ENCODE measurements at places on chromosomes 12 and 14.

DNA sequence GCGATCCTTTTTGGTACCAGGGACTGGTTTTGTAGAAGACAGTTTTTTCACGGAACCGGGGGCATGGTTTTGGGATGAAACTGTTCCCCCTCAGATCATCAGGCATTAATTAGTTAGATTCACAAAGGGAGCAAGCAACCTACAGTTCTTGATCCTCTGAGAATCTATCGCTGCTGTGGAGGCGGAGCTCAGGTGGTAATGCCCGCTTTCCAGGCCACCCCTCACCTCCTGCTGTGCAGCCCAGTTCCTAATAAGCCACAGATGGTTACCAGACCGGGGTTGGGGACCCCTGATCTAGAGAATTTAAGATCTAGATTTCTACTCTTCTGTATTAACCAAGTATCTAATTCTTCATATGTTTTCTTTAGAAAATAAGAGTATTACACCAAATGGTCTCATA, 4.8 kb downstream of the ARHGAP5 start:
- DNase-seq: no peak

DNA sequence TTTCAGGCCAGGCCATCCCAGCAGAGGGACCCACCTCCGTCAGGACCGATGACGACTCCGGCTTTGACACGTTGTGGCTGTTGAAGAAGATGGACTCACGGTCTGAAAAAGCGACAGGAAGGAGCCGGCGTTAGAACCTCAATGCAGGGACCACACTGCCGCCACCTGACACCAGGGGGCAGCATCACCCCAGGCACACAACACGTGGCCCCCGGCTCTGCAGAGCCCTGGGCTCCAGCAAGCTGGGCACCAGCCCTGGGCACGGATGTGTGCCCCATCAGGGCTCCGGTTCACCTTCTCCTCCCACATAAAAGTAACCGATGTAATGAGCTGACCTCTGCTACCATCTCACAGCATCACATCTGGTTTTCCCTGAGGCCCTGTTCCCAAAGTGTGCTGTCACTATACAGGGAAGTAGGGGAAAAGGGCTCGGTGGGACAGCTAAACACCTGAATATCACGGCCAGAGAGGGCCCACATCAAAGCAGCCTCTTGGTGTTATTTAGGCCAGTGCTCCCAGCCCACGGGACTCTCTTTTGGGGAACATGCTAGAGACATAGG, 29.0 kb downstream of the CHGA start:
- peak; percentile 42 for DNase-seq

DNA sequence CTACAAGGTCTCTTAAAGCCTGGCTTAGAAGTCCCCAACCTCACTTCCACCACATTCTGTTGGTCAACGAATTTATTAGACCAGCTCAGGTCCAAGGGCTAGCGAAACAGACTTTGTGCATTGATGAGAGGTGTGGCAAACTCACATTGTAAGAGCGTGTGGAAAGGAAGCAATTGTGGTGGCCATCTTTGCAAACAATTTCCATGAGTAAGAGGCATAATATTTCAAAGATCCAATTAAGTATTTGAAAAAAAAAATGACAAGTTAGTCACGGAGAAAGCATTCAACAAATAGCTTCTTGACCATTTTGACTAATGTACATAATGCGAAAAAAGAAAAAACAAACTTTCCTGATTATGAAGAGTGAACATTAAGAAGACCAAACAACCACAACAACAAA, 7.4 kb downstream of the NR1H4 start:
- no peak for DNase-seq

DNA sequence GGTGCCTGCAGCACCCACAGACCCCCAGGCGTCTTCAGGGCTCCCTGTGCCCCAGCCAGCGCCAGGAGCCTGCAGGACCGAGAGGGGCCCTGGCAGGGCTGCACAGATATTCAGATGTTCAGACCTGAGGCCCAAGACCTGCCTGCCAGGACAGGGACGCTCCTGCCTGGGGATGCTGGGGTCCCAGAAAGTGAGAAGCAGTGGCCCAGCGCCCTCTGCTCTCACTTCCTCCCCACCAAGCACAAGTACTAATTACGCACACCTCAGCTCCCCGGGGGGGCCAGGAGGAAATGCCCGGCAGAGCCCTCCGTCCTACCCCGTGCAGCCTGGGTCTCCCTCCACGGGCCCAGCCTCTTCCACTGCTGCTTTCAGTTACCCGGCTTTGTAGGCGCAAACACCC, 28.8 kb upstream of the INF2 start:
- DNase-seq: no peak

- DNase-seq: no peak
Measured at GRCh38 chr12:48110691-48111311, 4.9 kb upstream of the SENP1 start.

GRCh38 chr12:109016978-109017377, 3.9 kb downstream of the SVOP start:
- DNase-seq: no peak

GRCh38 chr14:75335571-75335970, 56.9 kb downstream of the FOS start:
- DNase-seq: peak; percentile 60

DNA sequence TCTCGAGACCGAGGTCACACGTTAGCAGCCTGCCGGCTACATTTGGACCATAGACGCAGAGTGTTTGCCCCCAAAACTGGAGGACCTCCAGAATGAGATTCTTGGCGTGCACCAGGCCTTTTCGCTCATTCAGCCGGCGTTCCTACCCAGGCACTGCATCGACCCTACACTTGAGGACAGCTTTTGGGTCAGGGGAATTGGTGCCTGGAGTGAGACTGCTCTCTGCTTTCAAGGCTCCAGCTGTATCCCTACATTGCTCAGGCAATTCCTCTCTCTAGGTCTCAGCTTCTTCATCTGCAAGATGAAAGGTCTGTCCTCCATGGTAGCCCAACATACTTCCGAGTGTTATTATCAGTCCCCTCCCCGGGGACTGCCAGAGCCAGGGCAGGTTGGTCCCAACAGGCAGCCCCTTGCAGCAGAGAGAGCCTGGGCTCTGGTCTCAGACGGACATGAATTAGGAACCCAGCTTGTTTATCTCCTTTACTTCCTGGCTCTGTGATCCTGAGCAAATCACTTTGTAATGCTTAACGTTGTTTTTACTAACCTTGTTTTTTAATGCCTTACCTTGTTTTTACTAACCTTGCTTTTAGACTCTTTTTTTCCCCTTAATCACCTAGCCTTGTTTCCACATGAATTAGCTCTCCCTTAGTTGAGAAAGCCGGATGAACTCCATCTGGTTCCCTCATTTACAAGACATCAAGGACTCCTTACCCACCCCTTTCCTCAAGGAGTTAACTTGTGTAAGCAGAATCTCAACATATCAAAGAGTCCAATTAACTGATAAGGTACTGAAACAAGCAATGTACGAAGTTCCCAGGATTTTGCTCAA, 892 bp downstream of the TCHP start:
- DNase-seq: peak; percentile 7

DNA sequence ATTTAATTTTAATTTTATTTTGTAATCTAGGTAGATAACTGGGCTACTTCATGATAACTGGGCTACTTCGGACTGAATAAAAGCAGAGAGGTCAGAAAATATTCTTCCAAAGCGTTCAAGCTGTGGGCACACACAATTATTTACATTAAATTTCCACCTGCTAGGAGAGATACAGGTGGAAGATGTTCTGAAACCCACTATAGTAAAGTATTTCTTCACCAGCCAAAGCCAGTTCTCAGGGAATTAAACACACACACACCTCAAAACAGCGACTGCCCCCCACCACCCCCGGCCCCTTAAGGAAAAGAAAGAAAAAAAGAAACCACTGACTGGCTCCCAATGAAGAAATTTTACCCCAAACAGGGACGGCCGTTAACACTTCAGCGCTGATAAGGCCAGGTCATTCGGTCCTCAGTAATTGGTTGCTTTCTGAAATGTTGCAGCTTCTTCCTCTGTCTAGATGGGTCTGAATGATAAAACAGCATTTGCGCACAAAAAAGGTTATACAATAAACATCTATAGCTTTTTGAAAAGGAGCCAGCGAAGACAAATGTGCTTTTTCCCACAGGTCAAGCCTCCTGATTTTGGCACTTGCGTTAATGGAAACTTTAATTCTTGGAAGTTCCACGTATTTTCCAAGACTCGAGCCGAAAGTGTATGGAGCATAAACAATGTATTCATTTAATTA, 771 bp upstream of the KCNJ8 start:
- no peak for DNase-seq

GRCh38 chr14:61203081-61203753, 77.9 kb downstream of the TMEM30B start:
- peak; percentile 97 for DNase-seq

GRCh38 chr14:51613416-51613815, 38.3 kb upstream of the FRMD6 start:
- DNase-seq: no peak

- no peak for DNase-seq
Measured at GRCh38 chr12:123533672-123534643, at the start of gene RILPL1. RILPL1 (minus strand) TSS chr12:123533719; CDS start chr12:123533482, 237 bp downstream.

- DNase-seq: peak; percentile 64
Measured at GRCh38 chr12:88638966-88639760, 58.9 kb upstream of the KITLG start.

GRCh38 chr12:129903956-129904829, at the start of gene TMEM132D:
TMEM132D (minus strand) TSS chr12:129904025.
- peak; percentile 8 for DNase-seq

- peak; percentile 52 for DNase-seq
Measured at GRCh38 chr14:105213361-105213760, 32.2 kb upstream of the NUDT14 start.

DNA sequence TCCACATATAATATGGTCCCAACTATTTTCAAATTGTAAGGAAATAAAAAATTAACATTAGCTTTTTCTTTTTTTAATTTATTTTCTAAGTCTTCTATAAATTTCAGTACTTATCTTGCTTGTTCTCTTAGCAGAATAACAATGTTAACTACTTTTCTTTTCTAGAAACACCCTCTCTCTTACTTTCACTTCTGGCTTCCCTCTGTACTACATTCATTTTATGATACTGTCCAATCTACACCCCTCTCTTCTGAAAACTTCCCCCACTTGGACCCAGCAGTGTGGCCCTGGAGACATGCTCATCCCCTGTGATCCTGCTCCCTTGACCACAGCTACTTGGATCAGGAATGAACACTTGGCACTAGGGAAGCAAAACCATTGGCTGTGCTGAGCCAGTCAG, 15.7 kb downstream of the SGPP1 start:
- no peak for DNase-seq

GRCh38 chr12:4036671-4037271, 163.6 kb upstream of the PARP11 start:
- DNase-seq: no peak

- no peak for DNase-seq
Measured at GRCh38 chr12:49260571-49261363, 4.1 kb upstream of the TUBA1C start.

DNA sequence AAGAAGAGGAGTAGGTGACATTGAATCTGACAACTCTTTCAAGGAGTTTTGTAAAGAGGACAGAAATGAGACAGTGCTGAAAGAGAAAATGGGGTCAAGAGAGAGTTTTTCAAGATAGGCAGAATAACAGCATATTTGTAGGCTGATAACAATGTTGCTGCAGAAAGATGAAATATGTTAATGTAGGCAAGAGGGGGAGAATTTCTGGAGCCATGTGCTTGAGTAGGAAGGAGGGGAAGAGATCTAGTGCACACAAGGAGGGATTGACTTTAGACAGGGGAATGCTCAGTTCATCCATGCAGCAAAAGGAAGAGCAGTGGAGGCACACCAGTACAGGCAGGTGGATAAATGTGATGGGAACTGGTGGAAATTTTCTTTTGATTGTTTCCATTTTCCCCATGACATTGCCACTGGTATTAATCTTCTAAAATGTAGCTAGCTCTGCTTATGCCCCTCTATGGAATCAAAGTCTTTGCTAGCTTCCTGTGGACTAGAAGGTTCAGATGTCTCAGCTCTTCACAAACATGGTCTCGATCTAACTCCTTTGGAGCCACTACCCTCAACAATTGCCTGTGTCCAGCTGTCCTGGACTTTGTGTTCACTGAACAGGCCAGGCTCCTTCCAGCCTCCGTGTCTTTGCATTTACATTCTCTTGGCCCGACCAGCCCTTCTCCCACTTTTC, 9.1 kb downstream of the PROX2 start:
- DNase-seq: no peak

- no peak for DNase-seq
Measured at GRCh38 chr12:67790660-67791059, 142.1 kb downstream of the DYRK2 start.

DNA sequence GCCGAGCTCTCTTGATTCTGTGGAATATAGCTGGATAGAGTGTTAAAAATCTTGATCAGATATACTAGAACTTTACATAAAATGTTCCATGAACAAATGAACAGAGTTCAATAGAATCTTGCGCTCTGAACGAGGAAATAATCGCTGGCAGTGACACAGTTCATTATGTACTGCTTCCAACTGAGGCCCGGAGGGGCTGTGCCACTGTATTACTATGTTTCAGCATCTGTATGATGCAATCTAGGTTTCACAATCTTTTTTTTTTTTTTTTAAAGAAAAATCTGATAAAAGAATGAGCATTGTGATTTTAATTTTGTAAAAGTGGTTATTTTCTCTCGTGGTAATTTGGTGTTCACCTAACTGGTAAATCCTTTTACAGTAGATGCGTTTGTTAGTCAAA, 77.2 kb downstream of the FERMT2 start:
- DNase-seq: no peak
